Stimulated activated CD4-positive, alpha-beta T cell treated with anti-CD3 and anti-CD28 coated beads, Interleukin-1b, Interleukin-23, amount 100 ng/mL, for 1 hour (primary cell): ENCODE measurements at places on chromosomes 5 and 9.

- DNase-seq, result no peak
These were observed 220.8 kb downstream of the FSTL4 start for GRCh38 chr5:133391354-133392136.

DNA sequence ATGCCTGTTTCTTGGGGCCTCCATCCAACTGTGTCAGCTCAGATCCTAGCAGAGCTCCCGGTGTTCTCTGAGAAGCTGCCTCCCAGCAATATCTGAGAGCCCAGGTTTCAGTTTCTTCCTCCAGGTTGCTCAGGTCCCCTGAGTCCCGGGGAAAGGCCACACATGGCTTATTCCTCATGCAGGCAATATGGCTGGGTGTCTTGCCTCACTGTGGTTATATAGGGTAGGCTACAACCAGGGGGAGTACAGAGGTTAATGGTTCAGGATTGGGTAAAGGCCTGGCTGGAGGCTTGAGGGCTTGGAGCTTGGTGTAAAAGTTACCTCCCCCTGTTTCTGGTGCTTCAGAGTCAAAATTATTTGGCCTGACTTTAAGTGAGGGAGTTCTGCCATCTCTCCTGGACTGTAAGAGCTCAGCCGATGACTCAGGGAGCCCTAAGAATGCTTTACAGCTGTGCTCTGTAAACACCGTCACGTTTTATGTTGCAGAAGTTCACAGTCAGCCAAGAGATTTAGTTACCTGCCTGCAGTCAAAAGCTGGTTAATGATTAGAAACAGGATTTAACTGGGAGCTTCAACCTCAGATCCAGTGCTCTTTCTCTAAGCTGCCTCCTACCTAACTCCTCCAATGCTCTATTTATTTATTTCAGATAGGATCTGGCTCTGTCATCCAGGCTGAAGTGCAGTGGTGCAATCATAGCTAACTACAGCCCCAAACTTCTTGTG is 24.3 kb upstream of the UBAP2 start:
- no peak for DNase-seq

DNA sequence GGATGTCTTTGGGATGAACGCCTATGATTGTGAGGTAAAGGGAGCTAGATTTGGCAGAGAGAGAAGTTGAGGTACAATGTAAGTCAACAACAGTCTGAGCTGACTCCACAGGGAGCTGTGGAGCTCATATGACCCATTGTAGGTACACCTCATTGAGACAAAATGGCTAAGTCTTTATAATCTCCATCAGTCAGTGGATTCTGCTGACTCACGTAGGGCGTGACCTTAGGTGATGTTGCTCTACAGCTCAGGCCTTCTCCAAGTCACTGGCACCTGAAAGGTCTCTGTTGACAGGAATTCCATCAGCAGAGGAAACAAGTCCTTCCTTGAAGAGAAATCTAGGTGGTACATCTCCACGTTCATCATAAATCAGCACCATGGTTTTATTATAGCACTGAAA is 118.2 kb upstream of the PRR16 start:
- no peak for DNase-seq

DNA sequence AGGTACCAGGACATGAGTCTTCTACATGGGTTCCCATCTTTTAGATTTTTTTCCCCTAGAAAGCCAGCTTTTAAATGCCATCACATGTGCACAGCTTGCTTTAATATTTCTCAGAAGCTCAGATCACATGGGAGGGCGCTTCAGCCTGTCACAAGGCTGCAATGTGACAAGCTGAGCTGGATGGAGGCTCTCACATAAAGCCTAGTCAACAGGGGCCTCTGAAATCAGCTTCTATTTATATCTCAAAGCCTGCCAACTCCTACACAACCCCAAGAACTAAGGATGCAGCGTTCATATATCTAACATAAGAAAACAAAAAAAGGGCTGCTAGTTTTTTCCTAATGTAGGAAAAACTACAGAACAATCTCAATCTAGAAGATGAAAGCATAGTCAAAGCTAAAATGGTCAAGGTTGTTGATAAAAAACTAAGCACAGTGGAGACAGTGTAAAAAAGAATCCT is 2.3 kb downstream of the ZFAND5 start:
- peak; percentile 10 for DNase-seq

GRCh38 chr5:16609412-16609811 is 7.4 kb downstream of the RETREG1 start:
- no peak for DNase-seq

DNA sequence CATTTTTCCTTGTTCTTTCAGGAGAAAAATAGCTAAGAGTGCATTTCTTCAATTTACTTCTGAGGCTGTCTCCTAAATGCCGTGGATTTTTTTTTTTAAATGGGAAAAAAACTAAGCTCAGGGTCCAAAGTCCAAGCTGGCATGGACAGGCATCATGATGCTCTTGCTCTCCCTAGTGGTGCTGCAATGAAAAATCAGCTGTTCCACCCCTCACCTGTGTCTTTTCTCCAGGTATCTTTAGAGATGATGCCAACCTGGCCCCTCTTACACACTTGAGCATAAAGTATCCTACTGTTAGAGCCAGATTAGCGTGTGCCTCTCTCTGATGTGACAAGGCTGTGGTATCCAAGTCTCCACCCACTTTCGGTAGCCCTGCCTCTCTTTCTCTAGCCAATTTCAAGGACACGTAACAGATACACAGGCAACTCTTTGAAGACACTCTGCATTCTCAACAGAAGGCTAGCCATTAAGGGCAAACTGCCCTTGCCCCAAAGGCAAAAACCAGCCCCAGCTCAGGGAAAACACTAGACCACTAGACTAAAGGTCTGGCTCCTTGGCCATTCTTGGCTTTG is 208.8 kb downstream of the SAXO1 start:
- no peak for DNase-seq

- DNase-seq, result no peak
These were observed 42.8 kb downstream of the FBXO38 start for GRCh38 chr5:148426514-148426913.

DNA sequence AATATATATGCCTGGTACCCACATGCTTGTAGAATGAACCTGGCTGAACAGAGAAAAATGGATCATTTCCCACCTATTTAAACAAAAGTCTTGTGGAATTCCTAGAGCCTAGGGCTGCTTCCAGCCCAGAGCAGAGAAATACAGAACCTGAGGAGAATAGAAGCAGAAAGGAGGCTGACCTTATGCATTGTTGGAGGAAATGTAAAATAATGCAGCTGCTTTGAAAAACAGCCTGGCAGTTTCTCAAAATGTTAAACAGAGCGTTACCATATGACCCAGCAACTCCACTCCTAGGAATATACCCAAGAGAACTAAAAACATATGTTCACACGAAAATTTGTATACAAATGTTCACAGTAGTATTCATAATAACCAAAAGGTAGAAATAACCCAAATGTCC is 15.1 kb downstream of the MAPKAP1 start:
- no peak for DNase-seq

GRCh38 chr5:112965733-112966306 is 10.8 kb upstream of the DCP2 start:
- DNase-seq, result no peak

DNA sequence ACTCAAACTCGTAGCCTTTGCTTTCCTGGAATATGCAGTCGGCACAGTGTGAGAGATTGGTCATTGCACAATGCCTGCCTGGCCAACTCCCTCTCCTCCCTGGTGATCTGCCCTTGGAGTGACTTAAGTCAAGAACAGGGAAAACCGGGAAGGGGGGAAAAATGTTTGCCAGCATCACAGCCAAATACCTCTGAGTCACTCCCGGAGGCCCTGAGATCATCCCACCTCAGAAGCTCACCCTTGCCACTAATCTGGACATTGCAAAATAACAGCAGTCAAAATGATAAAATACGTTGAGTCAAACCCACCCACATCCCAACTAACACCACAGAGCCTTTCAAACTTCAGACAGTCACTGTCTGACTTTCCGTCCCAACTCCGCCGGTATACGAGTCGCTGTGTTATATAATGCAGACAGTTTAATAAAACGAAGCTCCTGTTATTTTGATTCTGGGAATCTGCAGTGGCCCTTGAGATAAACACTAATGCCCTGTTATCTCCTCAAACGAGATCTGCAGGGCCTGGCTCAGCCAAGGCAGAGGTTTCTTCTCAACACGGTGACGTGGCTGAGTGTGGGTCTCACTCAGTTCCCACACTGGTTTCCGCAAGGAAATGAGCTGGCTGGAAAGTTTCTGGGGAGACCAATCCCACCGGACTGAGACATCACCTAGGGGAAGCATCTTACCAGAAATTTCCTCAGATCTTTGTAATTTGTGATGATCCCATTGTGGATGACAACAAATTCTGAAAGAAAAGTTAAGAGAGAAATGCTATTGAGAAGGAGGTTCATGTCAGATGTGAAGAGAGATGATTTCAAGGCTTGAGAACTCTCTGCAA is 22.1 kb downstream of the GFPT2 start:
- no peak for DNase-seq

DNA sequence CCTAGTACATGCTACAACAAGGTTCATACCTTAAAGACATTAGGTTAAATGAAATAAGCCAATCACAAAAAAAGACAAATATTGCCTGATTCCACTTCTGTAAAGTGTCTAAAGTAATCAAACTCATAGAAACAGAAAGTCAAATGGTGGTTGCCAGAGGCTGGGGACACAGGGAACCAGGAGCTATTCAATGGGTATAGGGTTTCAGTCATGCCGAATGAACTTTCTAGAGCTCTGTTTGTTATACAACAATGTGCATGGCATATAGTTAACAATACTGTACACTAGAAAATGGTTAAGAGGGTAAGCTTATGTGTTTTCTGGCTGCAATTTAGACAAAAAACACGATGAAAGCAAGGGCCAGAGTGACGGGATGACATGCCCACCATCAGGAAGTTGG is 70.8 kb upstream of the EGFLAM start:
- DNase-seq, result no peak

DNA sequence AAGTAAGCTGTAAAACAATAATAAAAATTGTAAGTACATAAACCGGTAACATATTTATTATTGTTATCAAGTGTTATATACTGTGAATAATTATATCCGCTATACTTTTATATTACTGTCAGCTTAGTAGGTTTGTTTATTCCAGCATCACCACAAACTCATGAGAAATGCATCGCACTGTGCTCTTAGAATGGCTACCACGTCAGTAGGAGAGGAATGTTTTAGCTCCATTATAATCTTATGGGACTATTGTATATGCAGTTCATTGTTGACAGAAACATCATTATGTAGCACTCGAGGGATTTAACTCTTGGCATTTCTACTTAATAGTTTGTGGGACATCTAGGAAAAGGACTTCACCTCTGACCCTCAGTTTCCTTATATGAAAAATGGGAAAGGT is 16.4 kb downstream of the SLC12A2 start:
- no peak for DNase-seq

- DNase-seq, result no peak
These were observed 246.2 kb downstream of the EFNA5 start for GRCh38 chr5:107424491-107424890.
